ENCODE measurements at places on chromosomes 13 and 19.
A peak's percentile ranks its signal among the peaks of the same experiment; 100 is the strongest.

DNA sequence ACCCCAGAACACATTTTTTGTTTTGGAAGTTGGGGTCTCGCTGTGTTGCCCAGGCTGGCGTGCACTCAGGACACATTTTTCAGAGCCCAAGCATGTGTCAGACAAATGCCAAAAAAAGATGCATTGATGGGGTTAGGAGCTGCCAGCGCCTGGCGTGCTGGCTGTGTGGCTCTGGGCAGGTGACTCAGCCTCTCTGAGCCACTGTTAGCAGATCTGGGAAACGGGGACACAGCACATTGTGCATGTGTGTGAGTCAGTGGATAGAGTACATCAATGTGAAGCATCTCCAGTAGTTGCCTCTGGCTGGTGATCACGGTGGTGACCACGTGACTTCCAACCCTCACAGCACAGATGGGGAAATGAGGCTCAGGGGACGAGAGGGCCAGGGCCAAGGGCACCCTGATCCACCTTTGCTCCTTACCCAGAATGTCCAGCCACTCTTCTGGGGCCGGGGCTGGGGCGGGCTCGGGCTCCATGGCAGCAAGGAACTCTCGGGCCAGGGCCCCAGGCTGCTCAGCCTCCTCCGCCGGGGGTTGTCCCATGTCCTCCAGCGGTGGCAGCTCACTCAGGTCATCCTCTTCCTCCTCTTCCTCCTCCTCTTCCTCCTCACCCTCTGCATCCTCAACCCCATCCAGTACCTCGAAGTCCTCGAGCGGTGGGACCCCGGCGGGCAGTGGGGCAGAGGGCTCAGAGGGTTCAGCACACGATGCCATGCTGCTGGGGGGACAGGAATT is 1.9 kb downstream of the FKBP8 start:
- DNase-seq = no peak

DNA sequence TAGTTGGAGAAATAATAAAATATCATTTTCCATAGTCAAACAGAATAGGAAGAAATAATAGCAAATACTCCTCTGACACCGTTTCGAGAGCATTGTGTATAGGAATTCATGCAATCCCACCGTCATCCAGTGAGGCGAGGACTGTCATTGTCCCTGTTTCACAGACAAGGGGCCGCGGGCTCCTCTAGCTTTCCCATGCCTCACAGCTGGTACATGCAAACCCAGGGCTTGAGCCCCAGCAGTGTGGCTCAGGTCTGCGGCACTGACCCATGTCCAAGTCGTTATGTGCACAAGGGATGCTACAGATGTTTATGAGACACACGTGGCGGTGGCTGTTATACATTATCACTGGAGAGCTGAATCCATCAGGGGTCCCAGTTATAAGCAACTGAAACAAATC is 18.5 kb upstream of the ATP11A start:
- no peak for DNase-seq

GRCh38 chr13:21501686-21502085 is 42.6 kb upstream of the ZDHHC20 start:
- no peak for DNase-seq

DNA sequence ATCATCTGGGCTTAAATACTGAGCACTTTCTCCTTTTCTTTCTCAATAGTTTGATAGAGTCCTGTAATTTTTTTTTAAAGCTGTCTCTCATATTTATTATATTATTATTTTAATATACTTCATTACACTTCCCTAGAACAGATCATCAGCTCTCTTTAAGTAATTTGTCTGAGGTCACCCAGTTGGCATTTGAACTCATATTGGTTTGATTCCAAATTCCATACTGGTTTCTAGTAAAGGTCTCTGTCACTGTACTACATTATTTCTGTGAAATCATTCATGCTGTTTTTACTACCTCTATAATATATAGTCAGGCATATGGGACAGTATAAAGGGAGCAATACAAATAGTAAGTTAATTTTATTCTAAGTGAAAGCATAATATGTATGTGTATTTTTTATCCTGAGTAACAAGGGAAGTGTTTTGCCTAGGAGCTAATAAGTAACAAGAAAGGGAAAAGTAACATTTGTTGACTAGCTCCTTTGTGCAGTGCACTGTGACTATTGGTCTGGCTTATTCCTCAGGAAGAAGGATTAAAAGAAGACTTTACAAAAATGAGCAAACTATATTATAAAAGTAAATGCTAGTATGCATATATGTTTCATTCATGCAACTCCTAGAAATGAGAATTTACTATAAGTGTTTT is 14.3 kb downstream of the LPAR6 start:
- no peak for DNase-seq

DNA sequence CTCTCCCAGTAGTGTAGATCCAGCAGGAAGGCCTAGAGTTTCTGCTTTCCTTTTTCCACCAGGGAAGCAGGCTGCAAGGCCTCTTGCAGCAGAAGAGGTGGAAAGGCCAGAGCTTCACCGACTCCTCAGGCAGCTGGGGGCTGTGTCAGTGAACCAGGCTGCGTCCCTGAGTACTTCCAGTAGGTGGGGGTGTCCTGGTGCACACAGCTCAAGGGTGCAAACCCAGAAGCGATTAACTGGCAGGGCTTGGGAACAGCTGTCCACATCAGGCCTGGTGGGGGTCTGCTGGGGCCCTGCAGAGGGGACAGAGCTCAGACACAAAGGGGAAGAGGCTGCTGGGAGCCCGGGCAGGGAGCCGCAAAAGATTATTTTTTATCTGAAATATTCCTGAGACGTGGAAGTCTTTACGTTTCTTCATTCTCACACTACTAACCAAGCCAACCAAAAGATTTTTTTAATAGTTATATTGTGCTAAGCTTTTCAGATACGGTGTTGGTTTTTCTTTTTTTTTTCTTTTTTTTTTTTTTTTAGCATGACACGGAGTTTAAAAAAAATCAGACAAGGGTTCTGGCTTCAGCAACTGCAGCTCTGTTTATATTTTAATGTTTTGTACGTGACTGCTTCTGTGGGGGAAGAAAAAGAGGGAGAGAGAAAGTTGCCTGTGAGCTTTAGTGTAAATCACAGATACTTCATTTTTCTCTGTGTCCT is 11.0 kb downstream of the TSHZ3 start:
- peak; percentile 40 for DNase-seq

DNA sequence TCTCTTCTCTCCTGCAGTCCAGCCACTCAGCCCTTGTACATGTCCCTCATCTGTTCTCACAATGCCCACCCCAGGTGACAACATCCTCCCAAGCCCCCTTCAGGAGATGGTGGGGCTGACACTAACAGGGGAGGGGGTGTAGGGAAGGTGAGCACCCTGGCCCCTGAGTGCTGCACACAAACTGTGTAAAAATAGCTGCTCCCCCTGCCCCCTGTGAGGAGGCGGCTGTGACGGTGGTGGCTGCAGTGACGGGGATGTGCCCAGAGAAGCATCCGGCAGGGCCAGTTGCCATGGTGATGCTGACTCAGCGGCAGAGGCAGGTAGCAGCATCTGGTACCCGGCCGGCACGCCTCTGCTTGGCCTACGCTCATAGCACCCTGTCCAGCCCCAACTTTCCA is 13.0 kb upstream of the JUND start:
- DNase-seq = no peak

- no peak for DNase-seq
Observed at GRCh38 chr19:33664744-33665143, 43.0 kb downstream of the CHST8 start.

- no peak for DNase-seq
Observed at GRCh38 chr13:85638265-85638664, 161.0 kb downstream of the SLITRK6 start.

GRCh38 chr19:45471931-45472562 is 4.3 kb downstream of the FOSB start:
- DNase-seq = no peak

DNA sequence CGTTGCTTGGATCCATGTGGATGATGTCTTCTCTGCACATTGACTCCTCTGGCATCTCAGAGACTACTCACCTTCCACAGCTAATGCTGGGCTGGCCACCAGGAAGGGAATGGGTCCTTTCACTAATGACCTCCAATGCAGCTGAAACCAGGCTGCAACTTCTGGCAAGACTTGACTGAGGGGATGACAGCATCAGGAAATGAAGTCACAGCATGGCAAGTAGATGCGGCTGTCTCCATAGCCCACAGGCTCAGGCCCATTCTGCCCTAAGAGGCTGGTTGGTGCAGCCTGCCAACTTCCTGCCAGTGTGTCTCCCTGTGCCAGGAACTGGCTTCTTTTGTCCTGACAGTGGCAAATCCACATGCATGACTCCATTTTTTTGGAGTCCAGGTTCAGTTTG is 467.3 kb downstream of the TSHZ3 start:
- no peak for DNase-seq

- no peak for DNase-seq
Observed at GRCh38 chr19:39308531-39309304, 11.9 kb downstream of the LRFN1 start.

DNA sequence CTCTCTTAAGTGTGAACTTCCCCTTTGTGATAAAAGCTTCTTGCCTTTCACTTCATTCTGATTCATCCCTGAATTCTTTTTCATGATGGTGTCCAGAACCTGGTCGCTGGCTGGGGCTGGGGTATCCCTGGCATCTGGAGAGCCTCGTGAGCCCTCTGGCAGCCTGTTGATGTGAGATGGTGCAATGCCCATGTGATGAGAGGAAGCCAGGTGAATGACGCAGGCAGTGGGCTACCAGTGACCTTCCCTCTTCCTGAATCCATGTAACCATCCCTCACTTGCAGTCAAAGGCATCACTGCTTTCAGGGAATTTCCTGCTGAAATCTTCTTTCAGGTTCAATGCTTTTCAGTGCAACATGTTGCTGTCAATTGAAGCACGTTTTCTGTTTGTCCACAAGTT is 158.6 kb upstream of the SLC10A2 start:
- DNase-seq = no peak

- DNase-seq = peak; percentile 77
Observed at GRCh38 chr19:33273881-33274662, 28.3 kb downstream of the CEBPA start.

DNA sequence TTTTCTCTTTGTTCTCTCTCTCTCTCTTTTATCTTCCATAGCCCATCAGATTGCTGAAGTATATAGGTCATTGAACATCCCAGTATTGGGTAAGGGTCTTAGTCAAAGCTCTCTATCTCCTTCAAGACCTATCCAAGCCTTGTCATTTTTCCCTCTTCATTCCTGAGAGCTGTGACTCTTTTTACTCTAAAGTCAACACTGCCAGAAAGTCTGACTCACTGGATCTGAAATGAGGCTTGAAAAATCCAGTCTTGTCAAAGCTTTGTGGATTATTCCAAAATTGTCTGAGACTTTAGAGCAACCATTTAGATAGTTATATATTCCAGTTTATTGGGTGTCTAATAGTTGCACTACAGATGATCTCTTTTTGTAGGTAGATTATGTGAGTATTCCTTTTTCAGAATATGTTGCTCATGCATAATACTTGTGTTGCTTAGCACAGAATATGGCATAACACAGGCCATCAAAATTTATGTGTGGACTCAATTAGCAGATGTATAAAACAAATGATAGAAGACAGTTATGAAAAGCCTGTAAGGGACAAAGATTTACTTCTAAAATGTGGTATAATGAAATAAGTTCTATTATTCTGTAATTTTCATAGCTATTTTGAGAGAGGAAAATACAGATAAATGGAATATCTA is 389.3 kb upstream of the PCDH9 start:
- DNase-seq = no peak

DNA sequence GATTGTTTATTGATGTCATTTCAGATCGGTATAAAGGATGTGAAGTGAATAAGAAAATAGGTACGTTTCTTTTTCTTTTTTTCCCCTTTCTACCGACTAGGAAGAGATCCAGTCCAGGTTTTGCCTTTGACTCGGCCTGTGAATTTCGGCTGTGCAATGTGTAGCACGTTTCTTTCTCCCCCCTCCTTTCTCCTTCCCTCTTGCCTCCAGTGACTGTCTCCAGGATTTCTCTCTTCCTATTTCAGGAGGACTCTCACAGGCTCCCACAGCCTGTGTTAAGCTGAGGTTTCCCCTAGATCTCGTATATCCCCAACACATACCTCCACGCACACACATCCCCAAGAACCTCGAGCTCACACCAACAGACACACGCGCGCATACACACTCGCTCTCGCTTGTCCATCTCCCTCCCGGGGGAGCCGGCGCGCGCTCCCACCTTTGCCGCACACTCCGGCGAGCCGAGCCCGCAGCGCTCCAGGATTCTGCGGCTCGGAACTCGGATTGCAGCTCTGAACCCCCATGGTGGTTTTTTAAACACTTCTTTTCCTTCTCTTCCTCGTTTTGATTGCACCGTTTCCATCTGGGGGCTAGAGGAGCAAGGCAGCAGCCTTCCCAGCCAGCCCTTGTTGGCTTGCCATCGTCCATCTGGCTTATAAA is at the start of gene GPC6:
TSS of gene GPC6 (plus strand) at position 185 of the 657 bp plus-strand sequence.
- DNase-seq = peak; percentile 85

DNA sequence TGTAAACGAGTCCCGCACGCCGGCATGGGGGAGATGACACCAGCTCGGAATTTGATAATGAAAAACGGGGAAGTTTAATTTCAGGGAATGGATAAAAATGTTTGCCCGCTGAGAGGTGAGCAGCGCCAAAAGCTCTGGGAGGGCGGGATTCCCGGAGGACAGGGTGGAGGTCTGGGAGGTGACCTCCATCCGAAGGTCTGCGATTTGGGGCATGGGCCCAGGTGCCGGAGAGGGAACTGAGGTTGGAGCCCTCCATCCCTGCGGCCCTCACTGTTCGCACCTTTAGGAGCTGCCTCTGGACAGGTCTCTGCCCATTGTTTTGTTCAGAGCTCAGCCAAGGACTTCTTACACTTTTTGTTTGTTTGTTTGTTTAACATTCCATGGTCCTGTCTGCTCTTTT is 129.8 kb downstream of the URI1 start:
- no peak for DNase-seq

GRCh38 chr13:33958964-33959363 is 141.0 kb downstream of the RFC3 start:
- DNase-seq = no peak

DNA sequence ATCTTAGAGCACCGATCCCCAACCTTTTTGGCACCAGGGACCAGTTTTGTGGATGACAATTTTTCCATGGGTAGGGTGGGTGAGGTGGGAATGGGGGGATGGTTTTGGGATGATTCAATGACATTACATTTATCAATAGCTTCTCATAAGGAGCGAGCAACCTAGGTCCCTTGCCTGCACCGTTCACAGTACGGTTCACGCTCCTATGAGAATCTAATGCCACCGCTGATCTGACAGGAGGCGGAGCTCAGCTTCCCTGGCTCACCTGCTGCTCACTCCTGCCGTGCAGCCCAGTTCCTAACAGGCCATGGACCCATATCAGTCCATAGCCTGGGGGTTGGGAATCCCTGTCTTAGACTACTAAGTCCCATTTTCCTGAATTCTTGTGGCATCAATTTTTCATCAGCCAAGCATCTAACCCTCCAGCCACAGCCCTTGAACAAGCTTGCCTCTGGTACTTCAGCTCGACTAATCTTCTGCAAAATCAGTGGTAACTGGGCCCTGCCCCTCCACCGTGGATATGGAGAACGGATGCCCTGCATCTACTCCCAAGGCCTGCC is 37.0 kb upstream of the MAP3K10 start:
- DNase-seq = no peak

DNA sequence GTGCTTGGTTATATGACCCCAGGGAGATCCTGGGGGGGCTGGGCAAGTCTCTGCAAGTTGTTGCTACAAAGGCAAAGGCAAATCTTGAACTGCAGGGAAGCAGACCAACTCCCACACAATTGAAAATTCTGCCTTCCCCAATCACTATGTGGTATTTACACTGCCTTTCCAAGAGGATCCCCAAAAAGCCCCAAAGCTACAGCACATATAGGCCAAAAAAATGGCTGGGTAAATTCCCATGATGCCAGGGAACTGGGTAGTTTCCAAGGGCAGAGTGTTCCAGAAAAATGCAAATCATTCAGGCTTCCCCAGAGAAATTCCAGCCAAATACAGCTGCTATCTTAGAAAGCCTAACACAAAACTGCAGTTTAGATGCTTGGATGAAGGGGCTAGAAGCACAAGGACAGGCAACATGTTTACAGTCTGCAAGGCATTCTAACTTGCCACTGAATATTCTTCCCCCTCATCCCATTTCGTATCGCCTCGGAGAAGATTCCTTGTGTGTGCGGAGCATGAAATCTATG is 6.2 kb downstream of the FOXO1 start:
- no peak for DNase-seq
